Right hindlimb (tissue), 1 donor: ENCODE measurements at places on chromosomes 2 and 18.
A peak's percentile ranks its signal among the peaks of the same experiment; 100 is the strongest.

DNA sequence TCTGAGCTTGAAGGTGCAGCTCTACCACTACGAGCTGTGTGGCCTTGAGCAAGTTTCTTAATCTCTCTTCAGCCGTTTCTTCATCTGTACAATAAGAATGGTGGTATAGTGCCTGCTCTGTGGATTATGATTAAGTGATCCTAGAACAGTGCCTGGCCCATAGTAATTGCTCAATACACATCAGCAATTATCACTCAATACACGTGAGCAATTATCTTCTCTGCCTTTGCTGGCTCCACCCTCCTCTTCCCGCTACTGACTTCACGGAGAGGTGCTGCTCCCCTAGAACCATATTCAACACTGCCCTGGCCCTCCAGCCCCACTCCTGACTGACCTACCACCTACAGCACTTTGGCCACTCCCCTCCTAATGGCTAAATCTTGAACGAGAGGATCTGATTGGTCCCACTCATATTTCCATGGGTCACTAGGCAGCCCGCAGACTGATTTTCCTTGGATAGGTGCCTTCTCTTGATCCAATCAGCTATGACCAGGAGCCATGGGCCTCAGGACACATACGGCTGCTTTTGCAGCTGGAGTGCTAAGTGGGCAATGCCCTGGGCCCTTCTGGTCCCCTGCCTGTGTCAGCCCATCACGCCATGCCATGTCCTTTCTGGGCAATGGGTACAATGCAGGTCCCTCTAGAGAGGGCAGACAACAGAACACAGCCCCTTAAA, 77.5 kb downstream of the STPG4 start:
- no peak for DNase-seq

GRCh38 chr2:47360927-47361326, 42.0 kb upstream of the MSH2 start:
- no peak for DNase-seq

GRCh38 chr2:71906357-71906973, 241.2 kb downstream of the CYP26B1 start:
- no peak for DNase-seq

DNA sequence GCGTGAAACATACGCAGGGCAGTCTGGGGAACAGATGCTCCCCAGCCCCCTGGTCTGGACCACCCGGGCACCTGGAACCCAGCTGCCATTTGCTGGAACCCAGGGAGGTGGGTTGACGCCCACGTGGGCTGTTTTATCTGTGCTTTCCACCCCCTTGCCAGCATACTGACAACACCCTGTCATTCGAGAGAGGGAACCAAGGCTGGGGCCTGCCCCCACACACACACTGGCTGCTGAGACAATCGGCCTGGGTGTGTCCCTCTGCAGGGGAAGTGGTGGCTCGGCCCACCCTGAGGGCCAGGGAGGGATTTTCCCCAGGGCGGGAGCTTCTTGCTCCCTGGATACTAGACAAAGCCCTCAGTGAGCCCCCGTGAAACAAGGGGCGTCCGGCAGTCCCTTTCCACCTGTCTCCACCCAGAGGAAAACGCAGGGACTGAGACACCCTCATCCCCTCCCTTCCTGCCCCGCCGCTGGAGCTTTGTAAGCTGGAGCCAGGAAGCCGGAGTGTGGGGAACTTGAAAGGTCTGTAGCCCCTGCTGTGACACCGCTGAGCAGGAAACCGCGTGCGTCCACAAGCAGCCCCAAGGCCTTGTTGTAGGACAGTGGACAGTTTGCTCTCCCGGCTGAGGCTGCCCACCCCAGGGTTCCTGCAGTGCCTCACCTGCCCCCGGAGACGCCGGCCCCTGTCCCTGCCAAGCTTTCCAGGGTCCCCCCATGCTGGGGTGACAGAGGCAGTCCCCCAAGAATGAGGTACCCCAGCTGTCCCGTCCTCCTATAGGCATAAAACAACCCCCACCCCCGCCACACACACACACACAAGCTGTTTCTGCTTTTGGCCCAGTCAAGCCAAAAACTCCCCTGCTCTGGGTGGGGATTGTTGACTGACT, 14.1 kb upstream of the KLF11 start:
- DNase-seq: no peak

GRCh38 chr18:29594493-29594892, 1417.6 kb upstream of the CDH2 start:
- DNase-seq: no peak

DNA sequence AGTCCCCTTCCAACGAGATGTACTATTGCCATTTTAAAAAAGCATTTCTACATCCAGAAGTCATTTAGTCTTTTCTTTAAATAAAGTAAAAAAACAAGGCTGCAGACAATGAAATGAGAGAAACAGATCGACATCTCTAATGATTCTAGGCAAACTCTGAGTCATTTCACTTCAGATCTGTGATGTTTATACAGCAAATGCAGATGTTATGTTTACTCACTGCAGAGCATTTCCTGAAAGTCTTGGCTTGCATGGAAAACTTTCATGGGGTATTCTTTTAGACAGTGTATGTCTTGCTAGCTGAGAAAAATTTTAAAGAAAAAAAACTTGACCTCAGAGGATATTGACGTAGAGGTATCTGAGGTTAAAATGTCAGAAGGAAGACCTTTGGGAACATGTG, 797.4 kb downstream of the CNTNAP5 start:
- DNase-seq: no peak

GRCh38 chr2:150142561-150142960, 344.9 kb downstream of the RND3 start:
- DNase-seq: no peak

GRCh38 chr2:233410196-233410760, 56.0 kb downstream of the DGKD start:
- DNase-seq: no peak

DNA sequence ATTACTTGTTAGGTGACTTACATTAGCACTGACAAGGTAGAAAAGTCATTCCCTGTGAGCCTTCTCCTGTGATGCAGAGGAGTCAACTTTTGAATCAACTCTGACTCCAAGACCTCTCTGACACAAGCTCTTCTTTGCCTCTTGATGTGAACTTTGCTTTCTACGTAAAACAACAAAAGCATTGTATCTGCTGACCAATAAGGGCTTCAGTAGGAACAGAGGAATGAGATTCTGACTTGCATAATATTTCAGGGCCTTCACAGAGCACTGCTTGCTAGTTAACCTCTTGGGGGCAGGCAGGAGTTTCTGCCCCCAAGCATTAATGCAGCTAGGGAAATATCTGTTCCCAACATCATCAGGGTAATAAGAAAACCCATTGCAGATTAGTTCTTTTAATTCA, 791.5 kb downstream of the BCL11A start:
- no peak for DNase-seq

- peak; percentile 43 for DNase-seq
Measured at GRCh38 chr2:86301711-86302202, 35.7 kb downstream of the REEP1 start.

- DNase-seq: no peak
Measured at GRCh38 chr2:100136310-100136709, 6.1 kb downstream of the AFF3 start.

GRCh38 chr2:97914691-97915213, 81.0 kb downstream of the TMEM131 start:
- no peak for DNase-seq

DNA sequence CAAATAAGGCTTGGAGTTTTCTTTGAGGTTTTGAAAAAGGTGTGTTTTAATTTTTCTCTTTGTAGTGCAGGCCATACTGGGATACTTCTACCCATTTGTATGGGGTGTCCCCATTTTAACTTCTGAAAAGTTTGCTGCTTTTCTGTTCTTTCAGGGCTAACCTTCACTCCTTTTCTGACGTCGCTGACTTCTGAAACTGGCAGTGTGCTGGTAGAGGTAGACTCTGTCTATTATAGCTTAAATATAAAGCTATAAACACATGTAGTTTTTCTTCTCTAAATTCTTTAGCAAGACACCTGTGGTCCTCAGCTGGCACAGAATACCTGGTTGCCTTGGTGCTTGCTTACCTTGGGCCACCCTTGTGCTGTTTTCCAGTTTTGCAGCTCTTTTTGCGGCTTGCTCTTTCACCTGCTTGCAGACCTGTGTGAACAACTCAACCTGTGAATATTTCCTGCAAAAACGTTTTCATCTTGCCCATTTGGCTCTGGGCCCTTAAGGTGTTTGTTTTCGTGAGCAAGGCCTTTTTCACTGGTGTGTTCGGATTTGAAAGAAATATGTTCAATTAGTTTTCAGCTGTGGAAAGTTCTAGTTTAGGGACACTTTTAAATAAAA, 42.2 kb downstream of the PHLPP1 start:
- no peak for DNase-seq

DNA sequence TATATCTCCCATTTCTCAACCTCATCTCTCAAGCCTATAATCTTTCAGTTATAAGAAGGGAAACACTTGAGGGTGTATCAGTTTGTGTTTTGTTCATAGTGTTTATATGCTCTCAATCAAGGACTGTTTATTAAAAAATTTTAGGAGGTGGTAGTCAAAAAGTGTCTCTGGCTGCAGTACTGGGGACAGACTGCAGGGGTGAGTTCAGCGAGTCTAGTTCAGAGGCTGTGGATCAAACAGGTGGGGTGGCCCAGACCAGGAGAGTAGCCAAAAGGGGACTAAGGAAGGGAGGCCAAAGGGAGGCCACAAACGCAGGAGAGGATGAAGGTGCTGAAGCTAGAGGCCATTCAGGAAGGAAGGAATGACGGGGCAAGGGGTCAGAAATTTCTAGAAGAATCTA, 136.3 kb downstream of the MSH2 start:
- no peak for DNase-seq

GRCh38 chr18:22466608-22467395, 49.1 kb upstream of the CTAGE1 start:
- no peak for DNase-seq

GRCh38 chr18:43825768-43826167, 548.5 kb upstream of the SYT4 start:
- DNase-seq: no peak

DNA sequence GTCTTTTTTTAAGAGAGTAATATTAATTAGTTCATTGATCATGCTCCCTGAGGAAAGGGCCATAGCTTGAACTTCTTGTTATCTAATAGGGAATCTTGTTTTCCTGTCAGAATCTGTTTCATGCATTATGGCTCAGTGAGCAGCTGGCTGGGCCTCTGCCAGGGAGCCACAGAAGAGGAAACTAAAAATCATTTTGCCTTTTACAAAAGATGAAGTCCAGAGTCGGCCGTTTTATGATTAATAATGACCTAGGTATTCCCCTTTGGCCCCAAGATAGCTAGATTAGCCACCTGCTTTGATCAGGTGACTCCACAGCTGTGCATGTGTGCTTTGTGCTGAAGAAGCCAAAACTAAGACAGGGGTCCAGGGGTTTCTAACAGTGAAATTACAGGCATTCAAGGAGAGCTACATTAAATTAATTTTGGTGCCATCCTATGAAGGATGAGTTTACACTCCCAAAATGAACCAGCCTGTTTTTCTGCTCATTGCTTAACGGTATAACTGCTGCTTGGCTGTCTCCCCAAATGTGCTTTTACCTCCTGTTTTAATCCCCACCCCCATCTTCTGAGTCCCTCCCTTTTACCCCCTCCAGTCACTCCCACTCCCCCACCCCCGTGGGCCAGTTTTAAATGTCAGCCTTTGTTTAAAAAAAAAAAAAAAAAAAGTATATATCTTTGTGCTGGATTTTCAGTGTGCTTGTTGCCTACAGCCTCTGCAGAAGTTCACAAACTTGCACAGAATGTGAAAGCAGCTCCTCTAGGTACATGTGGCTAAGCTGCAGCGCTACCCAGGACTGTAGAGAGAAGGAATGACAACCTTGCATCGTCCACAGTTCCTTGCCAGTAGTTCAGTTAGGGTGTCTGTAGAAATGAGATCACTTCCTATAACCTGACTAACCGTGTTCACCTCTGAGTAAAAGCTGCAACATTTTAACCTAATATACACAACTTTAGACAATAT, 93.1 kb downstream of the CABLES1 start:
- DNase-seq: peak; percentile 53

GRCh38 chr2:127102521-127103242, 4.3 kb downstream of the BIN1 start:
- DNase-seq: peak; percentile 21

- DNase-seq: no peak
Measured at GRCh38 chr18:47936952-47937351, 6.5 kb upstream of the SMAD2 start.

DNA sequence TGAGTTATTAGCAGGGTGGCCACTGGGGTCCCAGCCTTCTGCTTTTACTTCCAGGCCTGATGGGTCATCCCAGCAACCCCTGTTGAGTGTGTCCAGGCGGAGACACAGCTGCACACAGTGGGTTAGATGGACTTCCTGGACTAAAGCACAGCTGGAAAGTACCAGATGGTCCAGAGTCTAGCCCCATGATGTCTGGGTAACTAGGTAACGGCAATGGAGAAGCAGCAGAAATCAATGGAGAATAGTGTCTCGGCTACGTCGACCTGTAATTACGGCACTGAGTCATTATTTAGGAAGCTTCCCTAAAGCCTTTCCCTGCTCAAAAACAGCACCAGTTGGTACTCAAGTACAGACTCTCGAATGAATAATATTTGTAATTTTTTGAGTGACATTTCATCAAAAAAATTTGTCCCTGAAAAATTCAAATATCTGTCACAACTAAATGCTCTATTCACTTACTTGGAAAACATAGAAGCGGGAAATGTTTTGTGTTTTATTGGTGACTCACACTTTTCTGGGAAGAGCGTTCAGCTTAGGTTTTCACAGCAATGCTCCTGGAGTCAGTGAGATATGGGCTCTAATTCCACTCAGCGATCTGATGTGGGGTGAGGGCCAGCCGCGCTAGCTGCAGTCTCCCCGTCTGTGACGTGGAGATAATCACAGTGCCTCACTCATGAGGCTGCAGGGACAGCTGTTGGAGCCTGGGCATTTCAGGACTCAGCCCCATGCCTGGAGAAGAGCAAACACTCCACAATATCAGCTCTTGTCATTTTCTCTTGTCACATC, 16.2 kb upstream of the ARL4C start:
- DNase-seq: no peak

GRCh38 chr2:185665251-185665814, 73.3 kb upstream of the FSIP2 start:
- DNase-seq: no peak

GRCh38 chr2:36425608-36426355, 70.2 kb downstream of the CRIM1 start:
- DNase-seq: no peak

DNA sequence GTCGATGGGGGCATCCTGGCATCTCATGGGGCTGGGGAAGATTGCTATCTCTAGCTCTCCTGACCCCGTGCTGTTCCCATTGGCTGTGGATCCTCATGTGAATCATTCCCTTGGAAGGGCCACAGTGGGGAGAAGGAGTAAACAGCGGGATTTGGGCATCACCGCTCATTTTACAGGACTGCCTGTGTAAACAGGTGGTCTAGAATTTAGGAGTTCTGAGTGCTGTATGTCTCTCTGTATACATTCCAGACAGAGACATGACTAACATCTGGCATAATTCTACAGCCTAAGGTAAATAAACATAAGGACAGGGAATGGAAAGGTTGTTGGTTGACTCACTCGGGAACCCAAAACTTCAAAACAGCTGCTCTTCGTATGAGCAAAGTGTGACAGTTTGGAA, 92.7 kb downstream of the COPS8 start:
- DNase-seq: no peak

GRCh38 chr18:24590946-24591345, 130.5 kb downstream of the HRH4 start:
- DNase-seq: no peak
